ENCODE measurements at places on chromosomes 7 and 10.

DNA sequence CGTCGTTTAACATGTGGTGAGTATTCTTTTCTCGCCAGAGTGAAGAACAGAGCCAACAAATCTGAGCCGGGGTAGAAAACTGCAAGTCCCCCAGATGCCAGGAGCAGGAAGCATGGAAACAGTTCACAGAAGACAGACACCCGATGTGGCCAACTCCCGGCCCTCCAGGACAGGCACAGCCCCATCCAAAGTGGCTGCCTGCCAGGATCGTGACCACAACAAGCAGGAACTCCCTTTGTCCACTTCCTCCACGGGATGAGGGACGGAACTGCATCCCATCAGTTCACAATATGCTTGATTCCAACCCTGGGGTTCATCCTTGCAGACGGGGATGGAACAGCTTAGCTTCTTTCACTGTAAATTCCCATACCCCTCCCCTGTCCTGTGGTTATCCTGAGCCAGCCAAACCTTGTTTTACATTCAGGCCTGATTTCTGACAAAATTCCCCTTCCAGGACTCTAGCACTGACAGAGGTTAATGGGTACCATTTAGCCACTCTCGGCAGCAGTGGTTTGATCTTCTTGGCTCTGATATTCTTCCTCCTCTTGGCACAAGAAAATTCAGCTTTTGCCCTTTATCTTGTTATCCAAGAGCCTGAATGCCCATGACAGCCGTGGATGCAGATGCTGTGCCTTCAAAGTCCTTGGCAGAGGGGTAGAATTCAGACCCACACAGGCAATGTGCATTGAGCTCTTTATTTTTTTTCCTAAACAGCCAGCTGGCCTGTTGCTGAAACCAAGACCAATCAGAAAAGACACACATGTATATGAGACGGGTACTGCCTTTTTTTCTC is 105.5 kb upstream of the FAM204A start:
- H3K36me3 ChIP-seq: no peaks in the 10 kb centered on the region
- no peaks in the 10 kb centered on the region for H3K4me1 ChIP-seq
- H3K4me3 ChIP-seq: no peak overlapping the region
- no peak for DNase-seq

GRCh38 chr7:78379148-78379547 is 580.6 kb downstream of the PHTF2 start:
- no peaks in the 10 kb centered on the region for H3K36me3 ChIP-seq
- no peak overlapping the region for H3K4me3 ChIP-seq
- no peak overlapping the region for H3K27ac ChIP-seq
- no peak for DNase-seq
- no peaks in the 10 kb centered on the region for H3K27me3 ChIP-seq

DNA sequence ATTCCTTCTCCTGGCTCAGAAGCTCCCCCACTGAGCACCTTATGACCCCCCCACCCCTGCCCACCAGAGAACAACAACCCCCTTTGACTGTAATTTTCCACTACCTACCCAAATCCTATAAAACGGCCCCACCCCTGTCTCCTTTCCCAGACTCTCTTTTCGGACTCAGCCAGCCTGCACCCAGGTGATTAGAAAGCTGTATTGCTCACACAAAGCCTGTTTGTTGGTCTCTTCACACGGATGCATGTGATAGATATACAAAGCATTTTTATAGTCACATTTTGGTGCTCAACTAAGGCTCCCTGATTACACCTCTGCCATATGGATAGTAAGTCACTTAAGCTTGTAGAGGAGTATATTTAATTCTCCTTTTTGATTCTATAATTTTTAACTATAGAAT is 985.8 kb downstream of the REEP3 start:
- no peak overlapping the region for H3K4me3 ChIP-seq
- no peak overlapping the region for H3K27ac ChIP-seq
- no peak for DNase-seq
- no peaks in the 10 kb centered on the region for H3K36me3 ChIP-seq

DNA sequence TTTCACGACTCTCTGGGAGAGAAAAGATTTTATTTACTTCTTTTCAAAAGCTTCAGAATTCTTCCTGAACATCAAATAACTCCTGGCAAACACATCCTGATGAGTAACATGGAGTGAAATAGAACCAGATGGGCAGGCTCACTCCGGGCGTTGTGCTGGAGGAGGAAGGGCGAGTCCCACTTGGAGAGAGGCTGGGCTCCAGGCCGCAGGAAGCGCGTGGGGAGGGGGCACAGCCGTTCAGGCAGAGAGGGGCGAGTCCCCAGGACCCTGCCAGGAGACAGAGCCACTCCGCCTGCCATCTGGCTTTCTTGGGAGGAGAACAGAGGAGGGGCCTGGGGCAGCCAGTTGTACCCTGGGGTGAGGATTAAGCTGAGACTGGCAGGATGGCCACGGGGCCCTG is 265.9 kb upstream of the ZMIZ1 start:
- no peaks in the 10 kb centered on the region for H3K36me3 ChIP-seq
- H3K27me3 ChIP-seq: peaks cover 2% of the 10 kb centered on the region
- no peak overlapping the region for H3K27ac ChIP-seq
- no peak overlapping the region for H3K4me3 ChIP-seq

DNA sequence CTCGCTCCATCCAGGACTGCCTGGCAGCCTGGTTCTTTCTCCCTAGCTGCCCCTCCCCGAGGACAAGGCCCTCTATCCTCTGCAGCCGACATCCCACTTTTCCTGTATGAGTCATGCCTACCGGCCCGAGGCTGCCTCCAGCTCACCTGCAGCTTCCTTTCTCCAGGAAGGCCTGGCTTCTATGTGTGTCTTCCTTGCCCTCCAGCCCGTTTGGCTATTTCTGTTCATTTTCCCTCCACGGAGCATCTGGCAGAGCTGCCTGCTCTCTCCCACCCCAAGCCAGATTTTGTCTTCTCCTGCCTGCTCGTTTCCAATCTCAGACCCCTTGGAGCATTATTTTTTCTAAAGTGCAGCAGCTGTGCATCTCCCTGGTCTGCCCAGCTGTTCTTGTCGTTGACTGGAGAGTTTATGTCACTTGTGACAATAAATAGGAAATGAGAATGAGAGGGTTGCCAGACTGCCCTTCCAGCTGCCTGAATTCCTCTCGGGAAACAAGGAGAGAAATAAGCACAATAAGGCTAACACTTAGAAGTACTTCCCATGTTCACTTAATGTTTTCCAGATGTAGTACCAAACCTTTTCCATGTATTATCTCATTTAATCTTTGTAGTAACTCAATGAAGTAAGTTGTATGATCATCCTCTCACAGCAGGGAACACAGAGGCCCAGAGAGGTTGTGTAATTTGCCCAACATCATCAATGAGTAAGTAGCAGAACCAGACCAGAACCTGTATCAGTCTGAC is 19.7 kb downstream of the UBTD1 start:
- H3K27me3 ChIP-seq: peaks cover 14% of the 10 kb centered on the region
- no peak for DNase-seq
- H3K27ac ChIP-seq: no peak overlapping the region
- no peaks in the 10 kb centered on the region for H3K4me1 ChIP-seq

- no peaks in the 10 kb centered on the region for H3K27me3 ChIP-seq
- H3K4me3 ChIP-seq: no peak overlapping the region
- no peak for DNase-seq
- H3K4me1 ChIP-seq: no peaks in the 10 kb centered on the region
Observed at GRCh38 chr10:87702260-87702972, 42.7 kb downstream of the PAPSS2 start.

DNA sequence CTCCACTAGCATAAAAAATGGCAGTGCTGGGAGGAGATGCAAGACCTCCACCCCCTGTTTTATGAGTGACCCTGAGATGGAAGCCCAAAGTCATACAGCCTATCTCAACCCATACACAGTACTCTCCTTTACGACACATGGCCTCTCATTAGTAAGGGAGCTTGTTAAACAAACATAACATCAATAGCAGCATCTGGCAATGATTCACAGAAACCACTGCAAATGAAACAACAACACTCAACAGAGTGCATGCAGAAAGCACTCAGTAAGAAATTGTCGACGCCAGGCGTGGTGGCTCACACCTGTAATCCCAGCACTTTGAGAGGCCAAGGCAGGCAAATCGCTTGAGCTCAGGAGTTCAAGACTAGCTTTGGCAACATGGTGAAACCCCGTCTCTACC is 27.5 kb upstream of the FIGNL1 start:
- no peak overlapping the region for H3K27ac ChIP-seq
- no peaks in the 10 kb centered on the region for H3K27me3 ChIP-seq
- no peak for DNase-seq
- no peaks in the 10 kb centered on the region for H3K4me1 ChIP-seq
- no peak overlapping the region for H3K4me3 ChIP-seq

DNA sequence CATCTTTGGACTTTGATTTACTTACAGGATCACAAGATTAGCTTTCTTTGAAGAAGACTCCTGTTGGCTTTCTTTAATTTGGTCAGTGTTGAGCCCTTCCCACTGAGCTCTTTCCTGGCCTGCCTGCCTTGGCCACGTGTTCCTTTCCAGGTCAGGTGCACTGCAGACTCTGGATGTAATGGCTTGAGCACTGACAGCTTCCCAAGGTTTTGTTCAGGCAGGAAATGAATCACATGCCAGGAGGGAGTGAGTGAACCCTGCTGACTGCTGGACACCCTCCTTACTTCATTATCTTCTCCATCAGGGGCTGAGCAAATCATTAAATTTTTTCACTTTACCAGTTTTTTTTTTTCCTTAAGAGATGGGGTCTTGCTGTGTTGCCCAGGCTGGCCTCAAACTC is 29.8 kb downstream of the SNX10 start:
- no peak for DNase-seq
- no peaks in the 10 kb centered on the region for H3K4me1 ChIP-seq
- no peak overlapping the region for H3K4me3 ChIP-seq
- no peaks in the 10 kb centered on the region for H3K27me3 ChIP-seq
- no peak overlapping the region for H3K27ac ChIP-seq
- no peaks in the 10 kb centered on the region for H3K36me3 ChIP-seq

DNA sequence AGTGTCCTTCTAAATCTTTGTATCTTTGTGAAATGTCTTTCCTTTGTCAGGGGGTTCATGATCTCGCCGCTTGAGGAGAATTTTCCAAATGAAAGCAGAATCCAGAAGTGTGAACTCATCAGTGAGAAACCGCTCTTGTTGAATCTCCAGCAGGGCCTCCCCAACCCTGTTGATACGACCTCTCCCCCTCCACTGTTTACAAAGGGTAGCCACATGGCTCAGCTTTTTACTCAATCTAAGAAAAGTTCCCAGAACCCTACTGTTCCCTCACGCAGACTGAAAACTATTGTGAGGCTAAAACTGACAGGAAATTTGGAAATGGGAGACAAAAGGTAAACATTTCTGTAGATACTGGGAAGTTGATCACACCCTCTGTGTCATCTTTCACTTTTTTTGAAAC is 73.9 kb downstream of the SEMA3C start:
- no peaks in the 10 kb centered on the region for H3K27me3 ChIP-seq
- no peak overlapping the region for H3K27ac ChIP-seq
- H3K36me3 ChIP-seq: no peaks in the 10 kb centered on the region
- H3K4me1 ChIP-seq: no peaks in the 10 kb centered on the region
- DNase-seq: no peak

- no peak for DNase-seq
- H3K4me3 ChIP-seq: no peak overlapping the region
- H3K27me3 ChIP-seq: no peaks in the 10 kb centered on the region
- no peaks in the 10 kb centered on the region for H3K36me3 ChIP-seq
- no peak overlapping the region for H3K27ac ChIP-seq
- no peaks in the 10 kb centered on the region for H3K4me1 ChIP-seq
Observed at GRCh38 chr10:85847085-85847484, 519.5 kb downstream of the GRID1 start.

- H3K4me3 ChIP-seq: no peak overlapping the region
- no peak for DNase-seq
- no peaks in the 10 kb centered on the region for H3K36me3 ChIP-seq
- no peaks in the 10 kb centered on the region for H3K4me1 ChIP-seq
- H3K27me3 ChIP-seq: no peaks in the 10 kb centered on the region
- H3K27ac ChIP-seq: no peak overlapping the region
Observed at GRCh38 chr10:17882557-17882956, 69.2 kb upstream of the SLC39A12 start.

GRCh38 chr10:1551636-1552338 is 185.5 kb downstream of the ADARB2 start:
- no peaks in the 10 kb centered on the region for H3K27me3 ChIP-seq
- no peak for DNase-seq
- no peaks in the 10 kb centered on the region for H3K36me3 ChIP-seq
- H3K27ac ChIP-seq: no peak overlapping the region
- no peak overlapping the region for H3K4me3 ChIP-seq

GRCh38 chr10:77626266-77626935 is 11.2 kb downstream of the KCNMA1 start:
- H3K4me3 ChIP-seq: no peak overlapping the region
- DNase-seq: no peak
- no peaks in the 10 kb centered on the region for H3K4me1 ChIP-seq
- H3K27ac ChIP-seq: no peak overlapping the region
- H3K36me3 ChIP-seq: no peaks in the 10 kb centered on the region

DNA sequence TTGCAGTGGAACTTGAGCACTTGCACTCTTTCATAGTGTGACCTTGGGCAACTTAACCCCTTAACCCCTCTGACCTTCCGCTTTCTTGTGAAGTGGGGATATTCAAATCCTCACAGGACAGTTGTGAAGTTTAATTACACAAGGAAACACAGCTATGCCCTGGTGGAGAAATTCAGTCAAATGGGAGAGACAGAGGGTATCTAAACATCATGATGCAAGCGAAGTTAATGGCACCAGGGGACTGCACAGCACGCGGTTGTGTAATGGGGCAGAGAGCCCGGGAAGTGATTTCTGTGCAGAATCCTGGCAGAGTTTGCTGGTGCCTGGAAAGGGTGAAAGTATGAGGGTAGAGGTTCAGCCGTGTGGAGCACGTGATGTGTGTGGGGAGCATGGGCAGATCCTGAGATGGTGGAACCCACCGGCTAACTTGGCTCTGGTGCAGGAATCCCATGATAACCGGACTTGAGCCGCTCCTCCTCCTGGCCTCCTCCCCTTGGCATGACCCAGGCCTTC is 51.7 kb downstream of the SNX10 start:
- DNase-seq: no peak
- H3K27me3 ChIP-seq: no peaks in the 10 kb centered on the region
- H3K36me3 ChIP-seq: peaks cover 9% of the 10 kb centered on the region
- H3K27ac ChIP-seq: no peak overlapping the region
- no peaks in the 10 kb centered on the region for H3K4me1 ChIP-seq

DNA sequence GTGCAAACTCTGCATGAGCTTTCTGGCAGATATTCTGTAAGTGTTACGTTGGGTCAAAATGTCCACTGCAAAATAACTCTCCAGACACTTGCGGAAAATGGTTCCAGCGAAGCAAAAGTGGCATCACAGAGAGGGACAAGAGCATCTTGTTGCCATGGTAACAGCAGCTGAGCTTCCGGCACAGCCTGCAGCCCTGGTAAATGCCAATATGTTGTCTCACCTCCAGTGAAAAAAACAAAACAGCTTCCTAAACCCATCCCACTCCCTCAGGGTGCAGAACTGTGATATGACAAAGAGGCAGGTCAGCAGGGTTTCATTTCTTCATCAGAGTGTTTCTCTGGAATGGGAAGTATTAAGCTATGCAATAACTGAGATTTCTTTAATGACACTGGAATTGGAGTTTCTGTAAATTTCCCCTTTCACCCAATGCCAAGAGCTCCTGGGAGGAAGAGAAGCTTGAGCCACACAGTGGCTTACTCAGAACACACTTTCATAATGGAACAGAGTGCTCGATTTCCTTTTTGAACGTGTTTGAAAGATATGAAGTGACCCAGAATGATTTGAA is 65.6 kb downstream of the FOXI2 start:
- H3K4me1 ChIP-seq: no peaks in the 10 kb centered on the region
- no peak overlapping the region for H3K4me3 ChIP-seq
- no peak overlapping the region for H3K27ac ChIP-seq
- no peak for DNase-seq
- no peaks in the 10 kb centered on the region for H3K27me3 ChIP-seq

- peaks cover 59% of the 10 kb centered on the region for H3K36me3 ChIP-seq
- H3K4me3 ChIP-seq: peak overlapping the region; percentile 16
- H3K27ac ChIP-seq: peak overlapping the region; percentile 96
- H3K27me3 ChIP-seq: no peaks in the 10 kb centered on the region
- peak; percentile 96 for DNase-seq
Observed at GRCh38 chr10:119502209-119502608, 40.3 kb downstream of the RGS10 start.
